ENCODE measurements at places on chromosomes 5 and 9.

GRCh38 chr5:79007872-79008271 is 22.8 kb upstream of the ARSB start:
- no peak for DNase-seq

DNA sequence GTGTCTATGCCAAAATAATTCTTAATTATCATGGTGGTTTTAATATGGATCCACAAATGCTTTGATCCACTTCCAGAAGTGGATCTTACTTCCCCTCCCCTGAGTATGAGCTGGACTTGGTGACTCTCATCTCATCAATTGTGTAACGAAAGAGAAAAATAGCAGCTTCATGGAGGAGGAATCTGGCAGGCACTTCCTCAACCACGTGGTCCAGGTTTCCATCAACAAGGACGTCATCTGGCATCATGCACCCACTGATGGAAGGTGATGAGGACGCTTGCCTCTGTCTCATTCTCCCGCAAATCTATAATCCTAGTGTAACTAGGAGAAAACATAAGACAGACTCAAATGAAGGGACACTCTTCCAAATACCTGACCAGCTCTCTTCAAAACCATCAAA is 54.6 kb upstream of the S1PR3 start:
- DNase-seq = no peak

DNA sequence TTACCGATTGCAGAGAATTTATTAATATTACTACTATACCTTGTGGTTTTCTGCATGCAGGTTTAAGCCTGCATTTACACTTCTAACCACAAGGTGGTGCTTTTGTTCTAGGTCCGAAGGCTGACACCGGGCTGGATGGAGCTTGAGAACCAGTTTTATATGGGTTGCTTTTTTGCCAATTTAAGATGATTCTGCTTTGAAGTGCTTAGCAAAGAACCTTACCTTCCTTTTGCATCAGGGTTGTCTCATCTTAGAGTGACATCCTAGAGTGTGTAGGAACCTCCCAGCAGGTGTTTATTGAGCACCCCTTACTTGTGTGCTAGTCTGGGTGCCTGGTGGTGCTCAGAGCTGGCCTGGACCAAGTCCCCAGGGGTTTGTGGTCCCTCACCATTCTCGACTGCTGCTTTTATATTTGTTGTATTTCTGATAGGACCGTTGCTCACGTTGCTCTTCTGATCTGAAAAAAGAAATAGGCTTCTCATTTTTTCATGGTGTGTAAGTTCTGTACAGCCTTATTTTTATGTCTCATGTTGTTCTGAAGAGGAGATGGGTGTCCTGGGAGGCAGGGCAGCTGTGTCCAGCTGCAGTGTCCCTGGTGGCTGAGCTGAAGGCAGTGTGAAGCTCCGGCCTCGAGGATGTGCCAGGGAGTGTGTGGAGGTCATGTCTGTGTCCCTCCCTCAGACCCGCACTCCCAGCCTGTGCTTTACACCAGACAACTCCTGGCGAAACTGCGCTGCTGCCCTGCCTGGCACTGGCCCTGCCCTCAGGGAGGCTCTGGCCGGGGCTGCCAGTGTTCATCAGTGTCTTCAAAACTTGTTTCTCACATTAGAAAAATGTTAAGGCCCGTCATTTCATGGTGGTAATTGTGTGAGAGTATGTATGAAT is 54.3 kb downstream of the EHMT1 start:
- DNase-seq = no peak

DNA sequence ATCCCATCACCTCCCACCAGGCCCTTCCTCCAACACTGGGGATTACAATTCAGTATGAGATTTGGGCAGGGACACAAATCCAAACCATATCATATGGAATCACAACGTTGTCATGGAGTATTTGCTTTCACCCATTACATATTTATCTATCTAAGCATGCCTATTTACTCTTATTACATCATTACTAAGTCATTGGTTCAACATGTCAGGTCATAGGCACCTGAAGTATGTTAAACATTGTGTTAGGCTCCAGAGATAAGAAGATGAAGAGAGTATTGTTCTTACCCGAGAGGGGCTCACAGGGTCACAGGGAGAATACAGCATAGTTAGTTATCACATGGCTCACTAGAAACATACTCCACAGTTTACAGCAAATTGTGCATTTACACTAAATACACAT is 150.5 kb downstream of the TMEM161B start:
- DNase-seq = no peak

DNA sequence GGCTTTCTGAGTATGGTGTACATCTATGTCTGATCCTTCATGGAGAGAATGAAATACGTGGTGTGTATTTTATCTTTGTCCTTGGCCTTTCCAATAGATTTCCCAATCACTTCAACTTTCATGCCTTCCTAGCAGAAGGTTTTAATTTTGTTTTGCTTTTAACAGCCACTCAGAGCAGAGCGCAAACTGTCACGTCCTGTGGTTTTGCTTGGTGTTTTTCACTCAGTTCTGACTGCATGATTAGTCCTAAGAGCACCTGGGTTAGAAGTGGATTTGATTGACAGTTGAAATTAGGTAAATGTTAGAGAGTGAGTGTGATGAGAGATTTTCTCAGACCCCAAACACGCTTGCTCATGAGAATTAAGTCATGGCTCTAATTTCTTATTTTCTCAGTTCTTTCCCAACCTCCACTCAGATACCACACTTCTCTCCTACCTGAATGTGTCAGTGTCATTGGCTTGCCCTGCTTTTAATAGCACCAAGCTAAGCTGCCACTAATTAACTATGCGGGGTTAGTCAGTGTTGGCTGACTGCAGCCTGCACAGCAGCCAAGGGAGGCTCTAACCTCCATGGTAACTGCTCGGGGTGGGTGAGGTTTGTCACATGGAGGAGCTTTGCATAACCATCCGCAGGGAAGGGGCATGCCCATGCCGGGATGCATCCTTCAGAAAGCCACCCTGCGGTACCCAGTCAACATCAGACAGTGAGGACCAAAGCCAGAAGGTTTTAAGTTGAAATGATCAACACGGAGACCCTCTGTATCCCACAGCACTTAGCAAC is 173.4 kb downstream of the NR3C1 start:
- no peak for DNase-seq

- DNase-seq = no peak
These were observed 68.4 kb upstream of the SLC1A1 start for GRCh38 chr9:4421847-4422246.

GRCh38 chr9:116939614-116940013 is 252.5 kb downstream of the TRIM32 start:
- no peak for DNase-seq

DNA sequence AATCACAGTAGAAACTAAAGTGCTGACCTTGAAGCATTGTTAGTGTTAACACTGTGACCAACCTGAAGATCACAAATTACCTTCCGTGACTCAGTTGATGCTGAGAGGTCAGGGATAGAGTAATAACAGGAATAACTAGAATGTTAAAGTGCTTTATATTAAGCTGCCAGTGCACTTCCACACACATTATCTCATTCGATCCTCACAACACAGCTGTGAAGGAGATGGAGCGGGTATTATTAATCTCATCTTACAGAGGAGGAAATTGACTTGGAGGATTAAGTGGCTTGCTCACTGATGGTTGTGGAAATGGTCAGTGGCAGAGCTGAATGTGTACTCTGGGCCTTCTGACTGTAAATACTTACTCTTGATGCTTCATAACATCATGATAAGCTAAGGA is 252.5 kb upstream of the DMRT1 start:
- no peak for DNase-seq

DNA sequence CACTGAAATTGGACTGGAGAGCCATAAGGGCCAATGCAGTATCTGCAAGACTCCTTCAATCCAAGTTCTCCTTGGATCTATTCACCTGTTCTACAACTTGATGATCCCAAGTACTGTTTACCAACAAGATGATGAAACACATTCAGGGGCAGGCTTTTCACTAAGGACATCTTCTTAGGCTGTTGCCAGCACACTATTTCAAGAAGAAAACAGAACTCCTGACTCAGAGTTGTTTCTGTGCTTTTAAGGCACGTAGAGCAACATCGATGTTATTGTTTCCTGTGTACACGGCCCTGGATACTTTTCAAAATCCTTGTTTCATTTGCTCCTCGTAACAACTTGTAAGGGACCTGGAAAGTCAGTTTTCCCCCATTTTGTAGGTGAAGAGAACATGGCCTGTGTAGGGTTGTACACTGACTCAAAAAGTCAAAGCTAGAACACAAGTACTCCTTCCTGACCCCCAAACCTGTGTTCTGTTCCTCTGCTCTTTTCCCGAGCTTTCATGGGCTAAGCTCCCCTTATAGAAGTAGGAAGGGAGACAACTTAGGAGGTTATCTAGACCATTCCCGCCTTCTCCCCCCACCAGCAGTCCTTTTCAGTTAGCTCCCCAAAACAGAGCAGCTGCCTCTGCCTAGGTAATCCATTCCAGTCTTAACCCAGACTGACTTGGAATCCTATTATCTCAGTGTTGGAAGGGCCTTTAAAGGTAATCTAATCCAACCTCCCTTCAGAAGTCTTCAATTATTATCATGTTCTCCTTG is 5.2 kb upstream of the MGAT1 start:
- DNase-seq = no peak

DNA sequence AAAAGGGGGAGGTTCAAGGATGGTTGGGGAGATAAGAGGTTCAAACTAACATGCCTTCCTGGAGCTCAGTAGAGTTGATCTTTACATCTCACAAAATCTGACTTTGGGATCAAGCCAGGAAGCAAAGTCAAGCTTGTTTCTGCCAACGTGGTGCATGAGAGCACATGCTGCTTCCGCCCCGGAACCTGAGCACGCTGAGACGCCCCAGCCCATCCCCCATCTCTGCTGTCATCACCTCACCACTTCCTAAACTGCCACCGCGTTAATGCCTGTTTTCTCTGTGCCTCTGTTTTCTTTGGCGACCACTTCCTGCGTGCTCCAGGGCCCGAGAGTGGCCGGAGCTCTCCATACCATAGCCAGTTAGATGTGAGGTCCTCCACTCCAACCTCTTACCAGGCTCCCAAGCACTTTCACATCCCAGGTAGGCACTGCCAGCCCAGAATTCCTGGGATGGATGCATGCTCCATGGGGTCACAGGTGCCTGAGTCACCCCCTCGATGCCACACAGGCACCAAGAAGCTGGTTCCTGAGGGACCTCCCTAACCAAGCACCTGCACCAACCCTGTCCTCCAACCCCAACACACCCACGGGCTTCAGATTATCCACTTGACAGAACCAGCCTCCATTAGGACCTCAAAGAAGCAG is 31.2 kb upstream of the AFAP1L1 start:
- no peak for DNase-seq

DNA sequence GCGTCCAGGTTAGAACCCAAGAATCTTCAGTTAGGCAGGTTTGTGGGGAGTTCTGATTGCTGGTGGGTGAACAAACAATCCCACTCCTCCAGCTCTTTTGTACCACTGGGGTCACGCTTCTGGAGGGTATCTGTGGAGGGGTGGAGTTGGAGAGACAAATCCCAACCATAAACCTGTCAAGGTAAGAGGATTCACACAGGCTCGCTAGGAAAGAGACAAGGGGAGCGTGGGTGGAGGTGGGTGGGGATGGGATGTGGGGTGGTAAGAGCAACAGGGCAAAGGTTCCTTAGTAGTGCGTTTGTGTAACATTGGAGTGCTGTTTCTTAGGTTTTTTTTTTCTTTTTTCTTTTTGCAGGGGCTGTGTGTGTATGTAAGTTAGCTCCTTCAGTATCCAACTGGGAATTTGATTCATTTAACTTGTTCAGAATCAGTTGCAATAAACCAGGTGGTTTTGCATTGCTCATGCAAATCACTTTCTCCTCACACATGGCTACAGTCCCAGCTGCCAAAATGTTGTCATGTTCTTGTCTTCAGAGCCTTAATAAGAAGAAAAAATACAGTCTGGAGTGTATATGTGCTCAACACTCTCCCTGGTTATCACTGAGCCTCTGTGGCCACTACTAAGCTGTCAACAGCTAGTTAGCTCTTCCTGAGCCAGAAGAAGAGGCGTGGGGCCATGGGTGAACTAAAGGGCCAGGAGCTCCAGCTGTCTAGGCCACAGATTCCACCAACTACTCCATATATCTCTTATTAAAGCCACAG is 164.0 kb upstream of the RAD23B start:
- DNase-seq = no peak
